ENCODE measurements at places on chromosomes 7 and 10. TPM values are rescaled to one million over a fixed set of nuclear protein-coding genes. Genes with fewer than 3 reads are reported as not detected.

Gene OGDHL
- total RNA-seq: 14.6 TPM

Gene SHOC2
- total RNA-seq: 59.3 TPM

Gene FAM149B1
- 29.2 TPM for total RNA-seq

GRCh38 chr10:43874984-43875383 is 226.3 kb upstream of the ZNF32 start:
- H3K27me3 ChIP-seq: no peaks in the 10 kb centered on the region
- no peaks in the 10 kb centered on the region for H3K36me3 ChIP-seq
- no peak overlapping the region for H3K27ac ChIP-seq
- no peak overlapping the region for H3K4me3 ChIP-seq
- DNase-seq: no peak

DNA sequence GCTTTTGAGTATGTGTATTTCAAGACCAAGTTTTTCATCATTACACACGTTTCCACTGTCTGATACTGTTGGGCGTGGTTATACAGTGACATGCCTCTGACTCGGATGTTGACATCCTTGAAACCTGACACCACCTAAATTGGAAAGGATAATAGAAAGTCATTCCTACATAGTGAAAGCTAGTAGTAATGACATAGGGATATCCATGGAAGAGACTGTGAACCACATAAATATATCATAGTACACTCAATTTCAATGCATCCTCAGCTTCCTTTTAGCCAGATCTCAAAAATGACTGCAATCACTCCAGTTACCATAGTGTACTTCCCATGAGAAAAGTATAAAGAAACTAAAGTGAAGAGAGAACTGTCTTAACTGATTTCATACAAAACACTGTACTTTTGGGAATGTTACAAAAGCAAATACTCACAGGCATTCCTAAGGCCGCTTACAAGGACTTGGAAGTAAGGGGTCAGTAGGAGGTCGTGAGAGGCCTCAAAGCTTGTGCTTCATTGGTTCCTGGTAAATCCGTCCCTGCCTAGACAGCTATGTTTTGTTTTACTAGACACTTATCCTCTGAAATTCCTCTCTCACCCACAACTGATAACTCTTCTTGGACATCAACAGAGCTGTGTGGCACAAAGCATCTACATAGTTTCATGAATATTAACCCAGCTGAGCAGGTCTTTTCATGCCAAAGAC is 71.8 kb upstream of the VWDE start:
- no peaks in the 10 kb centered on the region for H3K4me1 ChIP-seq
- no peaks in the 10 kb centered on the region for H3K36me3 ChIP-seq
- no peak overlapping the region for H3K4me3 ChIP-seq
- H3K27ac ChIP-seq: peak overlapping the region; percentile 52
- H3K27me3 ChIP-seq: no peaks in the 10 kb centered on the region

DNA sequence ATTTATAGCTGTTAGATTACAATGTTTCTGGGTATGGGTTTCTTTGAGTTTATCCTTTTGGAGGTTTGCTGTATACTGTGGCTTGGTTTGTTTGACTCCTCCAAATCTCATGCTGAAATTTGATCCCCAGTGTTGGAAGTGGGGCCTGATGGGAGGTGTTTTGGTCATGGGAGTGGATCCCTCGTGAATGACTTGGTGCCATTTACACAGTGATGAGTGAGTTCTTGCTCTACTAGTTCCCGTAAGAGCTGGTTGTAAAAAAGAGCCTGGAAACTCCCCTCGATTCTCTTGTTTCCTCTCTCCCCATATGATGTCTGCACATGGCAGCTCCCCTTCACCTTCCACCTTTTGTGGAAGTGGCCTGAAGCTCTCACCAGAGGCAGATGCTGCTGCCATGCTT is 324.1 kb downstream of the C7orf25 start:
- H3K4me1 ChIP-seq: no peaks in the 10 kb centered on the region
- no peak overlapping the region for H3K27ac ChIP-seq
- no peak for DNase-seq
- H3K27me3 ChIP-seq: no peaks in the 10 kb centered on the region
- H3K36me3 ChIP-seq: no peaks in the 10 kb centered on the region

- no peak for DNase-seq
- H3K36me3 ChIP-seq: no peaks in the 10 kb centered on the region
- no peaks in the 10 kb centered on the region for H3K27me3 ChIP-seq
- H3K4me1 ChIP-seq: peaks cover 5% of the 10 kb centered on the region
- no peak overlapping the region for H3K27ac ChIP-seq
Observed at GRCh38 chr7:114956702-114957101, 34.8 kb downstream of the MDFIC start.

DNA sequence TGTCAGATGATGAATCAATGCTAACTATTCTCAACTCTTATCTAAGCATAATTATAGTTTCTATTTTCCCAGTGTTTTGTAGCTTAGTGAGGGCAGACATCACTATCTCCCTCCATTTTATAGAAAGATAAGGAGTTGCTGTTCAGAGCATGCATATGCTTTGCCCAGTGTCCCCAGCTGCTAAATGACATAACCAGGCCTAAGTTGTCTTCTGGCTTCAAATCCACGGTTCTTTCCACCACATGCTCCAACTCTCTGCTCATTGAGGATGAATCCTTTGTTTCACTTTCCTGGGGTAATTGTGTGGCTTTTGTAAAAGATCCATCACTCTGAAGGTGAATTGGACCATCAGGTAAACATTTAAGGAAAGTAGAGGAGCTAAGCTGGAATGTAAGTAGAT is 134.0 kb downstream of the SNX10 start:
- no peaks in the 10 kb centered on the region for H3K36me3 ChIP-seq
- no peak overlapping the region for H3K4me3 ChIP-seq
- peaks cover 8% of the 10 kb centered on the region for H3K4me1 ChIP-seq
- no peak for DNase-seq

Measured in endodermal cell (in vitro differentiated cells).